Type B pancreatic cell (in vitro differentiated cells): ENCODE measurements at places on chromosomes 16 and 17. TPM values are rescaled to one million over a fixed set of nuclear protein-coding genes. Genes with fewer than 3 reads are reported as not detected.

- peak; percentile 36 for DNase-seq
These were observed 129.9 kb downstream of the TMEM132E start for GRCh38 chr17:34709158-34709754.

The CDRT15L2 gene
- total RNA-seq = not detected in 2 replicates

GRCh38 chr17:58388302-58389190 lies 28.8 kb downstream of the RNF43 start:
- DNase-seq = no peak

DNA sequence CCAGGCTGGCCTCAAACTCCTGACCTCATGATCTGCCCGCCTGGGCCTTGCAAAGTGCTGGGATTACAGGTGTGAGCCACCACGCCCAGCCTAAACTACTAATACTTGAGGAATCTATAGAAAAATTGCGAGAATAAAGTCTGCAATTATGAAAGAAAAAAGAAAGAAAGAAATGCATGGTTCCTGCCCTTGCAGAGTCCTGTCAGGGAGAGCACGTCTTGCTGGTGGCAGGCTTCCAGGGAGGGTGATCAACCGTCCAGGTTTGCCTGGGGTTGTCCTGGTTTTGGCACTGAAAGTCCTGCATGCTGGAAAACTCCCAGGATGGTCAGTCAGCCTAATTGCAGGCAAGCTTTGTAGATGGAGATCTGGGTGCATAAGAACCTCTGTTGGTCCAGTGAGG lies 21.5 kb upstream of the KIFC3 start:
- DNase-seq = no peak

- DNase-seq = no peak
These were observed 10.6 kb upstream of the KCTD5 start for GRCh38 chr16:2671741-2672140.

The ZNF423 gene
- total RNA-seq = 6.1 and 72.6 TPM in 2 replicates

The KRT10 gene
- total RNA-seq = 60.2 and 83.0 TPM in 2 replicates

GRCh38 chr17:38554430-38555350 lies 51.1 kb downstream of the SRCIN1 start:
- DNase-seq = no peak

The APOH gene
- total RNA-seq = 4.1 and 6.4 TPM in 2 replicates

The MYH1 gene
- total RNA-seq = not detected in 2 replicates

- no peak for DNase-seq
These were observed 69.2 kb downstream of the CYB561 start for GRCh38 chr17:63376949-63377348.

DNA sequence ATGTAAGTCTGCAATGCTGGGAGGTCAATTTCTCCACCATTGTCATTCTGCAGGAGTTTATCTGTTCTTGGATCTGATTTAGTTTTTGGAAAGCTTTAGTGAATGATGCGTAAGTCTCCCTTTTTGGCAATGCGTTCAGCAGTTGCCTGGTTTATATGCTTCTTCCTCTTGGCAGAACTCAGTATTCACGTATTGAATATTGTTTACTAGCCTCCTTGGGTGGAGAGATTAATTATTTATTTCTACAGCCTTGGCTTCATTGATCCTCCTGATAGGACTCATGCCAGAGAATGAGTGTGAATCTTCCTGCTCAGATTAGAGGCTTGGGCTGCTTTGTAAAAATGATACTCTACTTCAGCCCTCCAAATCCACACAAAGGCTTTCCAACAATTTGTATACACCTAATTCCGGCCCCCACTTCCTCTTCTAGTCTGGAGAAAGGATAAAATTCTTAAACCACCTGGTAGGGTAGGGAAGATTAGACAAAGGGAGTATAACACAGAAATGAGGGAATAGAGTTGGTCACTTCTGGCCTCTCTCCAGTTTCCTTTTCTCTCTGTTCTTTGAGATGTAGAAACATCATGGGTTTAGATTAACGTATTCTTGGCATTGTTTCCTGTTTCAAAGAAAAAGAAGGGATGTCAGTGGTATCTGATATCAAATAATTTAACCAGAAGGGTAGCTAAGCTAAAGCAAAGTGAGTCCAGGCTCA lies 929.8 kb downstream of the KCNJ2 start:
- no peak for DNase-seq

The CARHSP1 gene
- 84.6 and 88.0 TPM in 2 replicates for total RNA-seq

DNA sequence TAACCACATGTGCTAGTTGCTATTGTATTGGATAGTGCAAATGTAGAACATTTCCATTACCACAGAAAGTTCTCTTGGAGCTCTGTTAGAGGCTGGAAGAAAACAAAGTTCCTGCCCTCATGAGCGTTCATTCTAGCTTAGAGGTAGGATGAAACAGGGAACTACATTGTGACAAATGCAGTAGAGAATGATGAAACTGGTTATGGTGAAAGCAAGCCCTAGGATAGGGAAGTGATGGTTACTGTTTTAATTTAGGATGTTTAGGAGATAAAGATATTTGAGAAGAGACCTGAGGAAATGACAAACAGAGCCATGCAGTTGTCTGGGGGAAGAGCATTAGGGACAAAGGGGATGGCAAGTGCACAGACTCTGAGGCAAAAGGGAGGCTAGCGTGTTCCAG lies 50.7 kb downstream of the AATF start:
- DNase-seq = no peak

The CX3CL1 gene
- total RNA-seq = 1.4 and 17.8 TPM in 2 replicates

GRCh38 chr16:61812251-61812650 lies 224.0 kb downstream of the CDH8 start:
- DNase-seq = no peak

GRCh38 chr16:84737192-84738011 lies 37.6 kb downstream of the USP10 start:
- no peak for DNase-seq

The HSD3B7 gene
- total RNA-seq = 5.8 and 6.9 TPM in 2 replicates

DNA sequence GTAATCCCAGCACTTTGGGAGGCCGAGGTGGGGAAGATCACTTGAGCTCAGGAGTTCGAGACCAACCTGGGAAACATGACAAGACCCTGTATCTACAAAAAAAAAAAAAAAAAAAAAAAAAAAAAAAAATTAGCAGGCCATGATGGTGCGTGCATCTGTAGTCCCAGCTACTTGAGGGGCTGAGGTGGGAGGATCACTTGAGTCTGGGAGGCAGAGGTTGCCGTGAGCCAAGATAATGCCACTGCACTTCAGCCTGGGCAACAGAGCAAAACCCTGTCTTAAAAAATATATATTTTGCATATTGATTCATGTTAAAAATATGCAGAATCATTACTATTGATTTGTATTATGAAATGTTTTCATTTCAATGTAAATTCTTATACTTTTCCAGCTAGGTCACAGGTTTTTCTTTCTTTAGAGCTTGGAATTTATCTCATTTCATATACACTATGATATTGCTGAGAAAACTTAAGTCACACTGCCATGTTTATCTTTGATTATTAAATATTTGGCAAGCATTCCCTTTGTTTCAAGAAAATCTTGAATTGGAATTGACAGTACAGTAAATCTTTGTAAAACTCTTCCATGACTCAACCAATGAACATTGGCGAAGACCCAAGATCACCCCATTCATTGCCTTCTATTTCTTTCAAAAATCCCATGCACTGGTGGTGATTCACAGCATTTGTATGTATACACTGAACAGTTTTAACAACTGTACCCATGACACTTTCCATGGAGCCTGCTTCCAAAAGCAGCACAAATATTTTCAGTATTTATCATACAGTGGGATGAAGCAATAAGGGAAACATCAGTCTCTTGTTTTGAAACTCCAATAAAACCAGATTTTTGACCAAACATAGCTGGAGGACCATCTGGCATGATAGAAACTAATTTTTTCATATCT lies 83.5 kb upstream of the TNRC6A start:
- no peak for DNase-seq

- DNase-seq = no peak
These were observed 9.3 kb downstream of the ADORA2B start for GRCh38 chr17:15954222-15954621.

DNA sequence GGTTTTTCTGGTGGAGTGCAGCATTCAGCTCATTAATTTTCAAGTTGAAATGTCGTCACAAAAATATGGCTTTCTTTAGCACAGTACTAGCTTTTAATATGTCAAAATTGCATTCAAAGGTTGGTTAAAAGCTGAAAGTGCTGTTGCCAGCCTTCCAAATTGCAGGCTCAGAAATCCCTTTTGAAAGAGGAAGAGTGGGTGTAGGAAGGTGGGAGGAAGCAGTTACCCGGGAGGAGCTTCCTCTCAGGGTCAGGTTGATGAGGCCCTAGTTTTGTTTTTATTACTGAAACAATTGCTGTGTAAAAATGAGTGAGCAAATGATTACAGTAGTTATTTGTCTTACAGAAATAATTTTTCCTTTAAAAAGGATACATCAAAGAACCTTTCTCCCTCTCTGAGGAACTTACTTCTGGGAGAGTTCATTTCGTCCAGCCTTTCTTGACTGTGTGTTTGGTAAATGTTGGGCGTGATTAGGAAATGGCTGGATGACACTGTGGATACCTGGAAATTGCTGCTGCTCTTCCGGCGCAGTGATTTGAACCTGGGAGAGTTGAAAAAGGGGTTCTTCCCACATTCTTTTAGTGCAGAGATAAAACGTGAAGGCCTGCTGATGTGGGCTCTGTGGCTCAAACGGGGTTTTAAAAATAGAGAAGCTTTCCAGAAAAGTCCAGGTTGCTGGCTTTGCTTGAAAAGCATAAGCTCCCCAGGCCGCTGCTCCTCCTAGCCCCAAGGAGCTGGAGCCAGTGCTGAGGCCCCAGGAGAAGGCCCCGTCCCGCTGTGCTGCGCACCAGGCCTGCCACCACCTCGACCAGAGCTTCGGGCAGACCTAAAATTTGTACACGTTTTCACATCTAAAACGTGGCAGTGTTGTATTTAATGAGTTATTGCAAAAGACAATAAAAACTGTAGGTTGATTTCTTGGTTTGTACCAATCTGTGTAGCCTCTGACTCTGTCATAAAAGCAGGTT lies 41.7 kb downstream of the SEC14L1 start:
- no peak for DNase-seq

GRCh38 chr17:34913001-34913400 lies 48.3 kb downstream of the CCT6B start:
- DNase-seq = no peak

- DNase-seq = no peak
These were observed 40.8 kb downstream of the MRM1 start for GRCh38 chr17:36641877-36642845.

The STX1B gene
- total RNA-seq = 1.0 and 9.9 TPM in 2 replicates

The GAST gene
- total RNA-seq = 119 and 193 TPM in 2 replicates

- no peak for DNase-seq
These were observed 6.8 kb downstream of the AXIN1 start for GRCh38 chr16:345772-346171.

DNA sequence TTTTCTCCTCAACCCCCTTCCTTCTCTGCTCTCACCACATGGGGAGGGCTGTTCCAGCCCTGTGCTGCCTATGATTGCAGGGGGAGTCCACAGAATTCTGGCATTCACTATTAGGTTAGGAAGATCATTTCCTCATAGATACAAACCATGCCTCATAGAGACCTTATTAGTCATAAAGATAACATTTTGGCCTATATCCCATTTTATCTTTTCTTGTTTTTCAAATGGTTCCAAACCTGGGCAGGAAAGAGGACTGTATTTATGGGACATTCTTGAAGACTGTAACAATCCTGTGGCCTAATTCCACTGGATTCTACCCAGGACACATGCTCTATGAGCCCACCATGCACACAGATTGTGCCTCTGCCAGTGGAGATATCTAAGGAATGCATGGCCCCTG lies 51.7 kb downstream of the ASIC2 start:
- no peak for DNase-seq

GRCh38 chr16:46996952-46997458 lies 23.5 kb upstream of the DNAJA2 start:
- no peak for DNase-seq

The HEATR9 gene
- not detected in 2 replicates for total RNA-seq

DNA sequence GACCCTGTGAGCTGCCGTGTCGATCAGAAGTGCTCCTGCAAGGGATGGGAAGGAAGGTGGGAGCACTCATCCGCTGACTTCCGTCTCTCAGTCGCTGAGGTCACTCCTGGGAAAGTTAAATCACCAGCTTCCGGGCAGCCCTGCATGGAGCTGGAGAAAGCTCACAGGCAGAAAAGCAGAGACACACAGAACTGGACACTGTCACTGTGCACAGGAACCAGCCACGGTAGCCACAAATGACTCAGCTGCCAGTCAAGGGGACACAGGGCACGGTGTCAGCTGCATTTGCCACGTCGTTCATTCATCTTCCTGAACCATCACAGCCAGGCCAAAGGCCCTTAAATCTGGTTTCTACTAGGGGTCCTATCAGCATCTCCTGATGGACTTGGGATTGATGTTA lies 226.4 kb upstream of the PSMD7 start:
- DNase-seq = no peak

GRCh38 chr17:79374087-79374689 lies 236.7 kb downstream of the RBFOX3 start:
- DNase-seq = no peak

The GGT6 gene
- total RNA-seq = 1.0 and 1.4 TPM in 2 replicates
